ENCODE measurements at places on chromosomes 7 and 10.

- no peak for DNase-seq
These were observed 366.5 kb upstream of the SEMA3C start for GRCh38 chr7:81285142-81285871.

GRCh38 chr7:135714534-135715009, 13.4 kb downstream of the SLC13A4 start:
- DNase-seq = no peak

- no peak for DNase-seq
These were observed 190.7 kb downstream of the CDCA7L start for GRCh38 chr7:21754963-21755362.

GRCh38 chr7:44887293-44887692, 2.0 kb upstream of the PURB start:
- DNase-seq = no peak

DNA sequence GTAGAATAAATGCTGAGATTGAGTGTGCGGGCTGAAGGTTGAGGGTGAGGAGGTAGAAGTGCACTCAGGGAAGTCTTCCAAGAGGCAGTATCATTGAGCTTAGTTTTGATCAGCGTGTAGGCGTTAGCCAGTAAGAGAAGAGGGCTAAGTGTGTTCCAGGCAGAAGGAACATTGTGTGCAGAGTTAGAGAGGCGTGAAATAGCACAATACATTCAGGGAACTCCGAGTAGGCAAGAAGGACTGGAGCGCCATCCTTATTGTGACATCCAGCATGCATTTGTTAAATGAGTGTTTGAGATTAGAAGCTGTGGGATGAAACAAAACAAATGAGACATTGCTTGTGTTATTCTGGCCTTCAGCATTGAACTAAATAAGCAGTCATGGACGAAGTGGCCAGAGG, 140.9 kb upstream of the MKLN1 start:
- no peak for DNase-seq

DNA sequence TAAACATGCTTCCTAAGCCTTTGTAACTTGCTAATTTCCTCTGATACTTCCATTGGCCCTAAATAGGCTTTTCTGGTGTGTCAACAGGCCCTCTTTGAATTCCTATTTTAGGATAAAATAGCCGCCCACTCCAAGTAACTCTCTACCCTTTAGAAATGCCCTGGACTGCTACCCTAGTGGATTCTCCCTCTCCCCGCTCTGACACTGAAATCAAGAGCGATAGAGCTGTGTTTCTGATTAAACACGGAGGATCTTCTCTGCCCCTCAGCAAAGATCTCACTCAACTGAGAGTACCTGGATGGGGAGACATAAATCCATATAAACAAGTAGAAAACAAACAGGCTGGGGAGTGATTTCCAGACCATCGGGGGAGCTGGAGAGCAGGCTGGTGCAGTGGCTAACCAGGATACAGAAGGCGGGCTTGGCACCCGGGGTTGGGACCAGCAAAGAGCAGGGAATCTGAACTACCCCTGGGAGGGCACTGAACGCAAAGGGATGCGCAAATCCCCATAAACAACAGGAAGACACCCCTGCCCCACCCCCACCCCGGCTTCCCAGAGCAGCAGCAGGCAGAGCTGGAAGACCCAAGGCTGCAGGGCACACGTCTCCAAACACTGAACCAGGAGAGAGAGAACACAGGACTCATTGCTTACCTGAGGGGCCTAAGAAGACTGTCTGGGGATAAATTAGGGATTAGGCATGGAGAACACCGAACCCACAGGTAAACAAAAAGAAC, 2.5 kb downstream of the ASB13 start:
- DNase-seq = no peak

GRCh38 chr7:47635091-47636080, 53.5 kb upstream of the TNS3 start:
- no peak for DNase-seq

- DNase-seq = no peak
These were observed 187.2 kb downstream of the POU6F2 start for GRCh38 chr7:39164887-39165286.

DNA sequence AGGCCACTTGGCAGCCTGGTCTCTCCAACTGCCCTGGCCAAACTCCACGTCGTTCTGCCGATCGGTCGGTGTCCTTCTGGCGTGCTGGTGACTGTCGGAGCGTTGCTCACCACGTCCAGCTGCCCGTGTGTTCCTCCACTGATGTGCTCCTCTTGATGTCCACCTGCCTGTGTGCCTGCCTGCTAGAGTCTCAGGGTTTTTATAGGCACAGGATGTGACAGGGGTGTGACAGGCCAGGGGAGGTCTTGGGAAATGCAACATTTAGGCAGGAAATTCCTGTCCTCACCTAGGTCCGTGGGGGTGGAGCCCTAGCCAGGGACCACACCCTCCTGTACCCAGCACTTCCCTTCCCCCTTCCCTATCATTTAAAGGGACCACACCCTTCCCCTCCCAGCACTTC, 25.2 kb upstream of the CFAP46 start:
- DNase-seq = no peak

GRCh38 chr7:38893061-38893460, 15.9 kb downstream of the VPS41 start:
- no peak for DNase-seq

- no peak for DNase-seq
These were observed 165.8 kb downstream of the CCSER2 start for GRCh38 chr10:84493951-84494848.

- DNase-seq = no peak
These were observed 283.8 kb upstream of the SHH start for GRCh38 chr7:156095908-156096539.

DNA sequence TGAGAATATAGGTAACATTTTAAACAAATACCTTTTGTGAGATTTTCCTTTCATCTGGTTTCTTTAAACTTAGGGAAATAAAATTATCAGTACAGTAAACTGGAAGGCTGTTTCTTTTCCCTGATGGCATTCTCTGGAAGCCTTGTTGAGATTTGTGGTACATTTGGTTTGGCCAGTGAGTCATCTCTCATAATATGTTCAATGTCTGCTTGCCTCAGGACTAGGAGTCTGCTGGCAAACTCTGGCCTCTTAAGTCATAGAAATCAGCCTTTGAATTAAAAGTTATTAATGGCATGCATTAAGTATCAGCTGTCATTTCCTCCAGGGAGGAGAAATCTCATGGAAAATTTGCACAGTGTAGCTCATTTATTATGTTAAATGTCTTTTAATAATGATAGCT, 316.6 kb upstream of the KIAA1217 start:
- no peak for DNase-seq

DNA sequence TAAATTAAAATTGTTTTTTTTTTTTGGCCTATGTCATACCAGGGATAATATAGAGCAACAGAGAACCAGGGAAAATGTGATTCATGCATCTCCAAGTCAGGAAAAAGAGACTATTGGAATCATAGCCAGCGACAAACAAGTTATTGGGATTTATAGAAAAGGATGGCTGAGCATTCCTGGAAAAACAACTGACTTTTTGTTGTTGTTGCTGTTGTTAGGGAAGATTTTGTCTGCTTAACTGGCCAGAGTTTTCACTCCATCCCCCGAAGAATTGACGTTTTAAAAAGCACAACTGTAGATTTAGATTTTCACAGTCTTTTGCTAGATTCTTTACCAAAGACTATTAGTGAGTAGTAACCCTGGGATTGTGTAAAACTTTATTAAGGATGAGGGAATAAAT, 112.4 kb downstream of the TBXAS1 start:
- no peak for DNase-seq

DNA sequence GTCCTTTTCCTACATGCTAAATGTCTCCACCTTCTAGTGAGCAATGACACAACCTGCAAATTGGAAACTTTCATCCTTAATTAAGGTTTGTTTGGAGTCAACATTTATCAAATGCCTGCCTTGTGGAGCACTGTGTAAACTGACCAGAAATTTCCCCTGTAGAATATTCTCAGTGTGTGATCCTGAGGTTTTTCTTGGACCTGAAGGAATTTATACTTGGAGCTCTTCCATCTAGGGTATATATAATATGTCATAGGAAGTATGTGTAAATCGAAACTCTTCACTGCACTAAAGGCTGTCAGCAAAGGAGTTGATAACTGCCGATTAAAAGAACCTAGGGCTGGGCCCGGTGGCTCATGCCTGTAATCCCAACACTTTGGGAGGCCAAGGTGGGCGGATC, 152.4 kb downstream of the NSUN6 start:
- DNase-seq = no peak

DNA sequence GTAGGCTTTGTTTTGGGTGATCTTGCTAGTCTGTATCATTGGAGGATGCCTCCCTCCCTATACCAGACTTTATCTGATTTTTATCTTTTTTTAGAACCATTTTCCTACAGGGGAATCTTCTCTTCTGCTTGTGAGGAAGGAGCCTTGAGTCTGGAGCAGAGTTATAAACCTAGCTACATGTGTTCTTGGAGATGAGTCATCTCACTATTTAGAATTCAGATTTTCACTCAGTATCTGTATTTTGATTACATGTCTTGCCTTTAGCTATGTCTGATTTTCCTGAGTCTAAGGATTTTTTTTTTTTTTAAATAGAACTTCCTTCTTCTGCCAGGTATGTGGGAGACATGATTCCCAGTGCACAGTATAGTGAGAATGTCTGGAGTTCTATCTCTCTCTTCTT, 211.6 kb upstream of the MBL2 start:
- DNase-seq = no peak
